ENCODE measurements at places on chromosomes 3 and 15.
A peak's percentile ranks its signal among the peaks of the same experiment; 100 is the strongest.

DNA sequence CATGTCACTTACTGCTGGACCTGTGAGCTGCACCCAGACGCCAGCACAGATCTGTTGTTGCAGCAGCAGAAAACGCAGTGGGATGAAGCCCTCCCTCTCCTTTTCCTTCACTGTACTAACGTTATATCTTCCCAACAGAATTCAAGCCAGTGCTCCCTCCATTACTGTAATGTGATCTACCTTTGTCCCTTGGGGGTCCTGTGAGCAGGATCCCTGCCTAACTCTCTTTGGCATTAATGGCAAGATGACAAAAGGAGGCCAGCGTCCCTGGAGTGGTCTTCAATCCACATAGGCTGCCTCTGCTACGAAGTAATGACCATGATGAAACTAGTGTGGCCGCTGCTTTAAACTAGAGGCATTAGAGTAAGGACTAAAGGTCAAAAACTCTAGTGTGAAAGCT, 69.3 kb upstream of the SOX14 start:
- DNase-seq = no peak

GRCh38 chr3:11716573-11717290, 73.0 kb upstream of the VGLL4 start:
- peak; percentile 18 for DNase-seq

GRCh38 chr3:63656786-63657185, 4.3 kb downstream of the SNTN start:
- no peak for DNase-seq

DNA sequence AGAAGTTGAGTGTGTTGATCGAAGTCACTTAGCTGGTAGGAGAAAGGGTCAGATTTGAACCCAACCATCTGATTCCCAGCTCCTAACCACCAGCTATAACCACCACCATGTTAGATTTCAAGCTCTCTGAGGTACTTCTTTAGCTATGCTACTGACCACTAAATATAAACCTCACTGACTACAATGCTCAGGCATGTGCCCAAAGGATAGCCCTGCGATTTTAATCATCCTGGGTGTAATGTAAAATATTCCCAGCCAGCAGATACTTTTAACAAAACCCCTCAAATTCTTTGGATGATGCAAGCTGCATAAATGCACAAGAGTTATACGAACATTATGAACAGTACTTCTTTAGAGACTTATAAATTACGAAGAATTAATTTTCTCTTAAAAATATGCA, 115.2 kb upstream of the TSC22D2 start:
- DNase-seq = no peak

DNA sequence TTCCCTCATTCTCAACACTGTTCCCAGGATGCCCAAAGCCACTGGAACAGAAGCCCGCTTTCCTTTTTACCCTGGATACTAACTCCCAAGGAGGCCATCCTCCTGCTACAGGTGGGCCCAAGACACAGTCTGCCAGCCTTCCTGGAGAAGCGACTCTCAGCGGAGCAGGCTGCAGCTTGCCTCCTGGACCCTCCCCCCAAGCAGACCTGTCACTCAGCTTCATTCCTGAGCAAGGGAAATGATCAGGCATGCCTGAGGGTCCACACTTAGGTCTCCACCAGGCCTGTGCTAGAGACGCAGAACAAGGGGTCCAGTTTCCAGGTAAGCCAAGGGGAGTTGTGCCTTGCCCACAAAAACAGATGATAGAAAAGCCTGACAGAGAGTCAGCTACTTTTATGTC, 62.8 kb downstream of the SLCO2A1 start:
- no peak for DNase-seq

DNA sequence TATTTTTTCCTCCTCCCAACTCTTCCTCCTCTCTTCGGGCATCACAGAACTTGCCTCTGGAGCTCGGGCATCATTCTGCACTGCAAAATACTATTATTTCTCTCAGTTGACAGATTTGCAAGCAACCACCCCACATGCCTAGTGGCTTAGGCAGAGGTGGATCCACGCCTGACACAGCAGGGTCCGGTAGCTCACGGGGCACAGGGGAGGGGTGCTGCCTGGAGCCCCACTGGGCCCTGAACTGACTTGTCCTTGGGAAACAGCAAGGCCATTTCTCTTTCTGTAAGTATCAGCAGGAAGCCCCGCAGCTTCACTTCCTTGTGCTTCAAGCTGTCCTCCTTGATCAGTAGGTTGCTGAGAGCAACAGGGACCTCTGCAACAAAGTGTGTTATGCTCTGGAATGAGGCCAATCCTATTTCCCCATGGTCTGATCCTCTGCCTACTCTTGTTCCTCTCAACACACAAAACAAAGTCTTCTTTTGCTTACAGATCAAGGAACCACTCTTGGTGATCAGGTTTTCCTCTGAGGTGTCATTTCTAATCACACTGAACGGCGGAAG, 69.1 kb downstream of the FAM174B start:
- DNase-seq = no peak

DNA sequence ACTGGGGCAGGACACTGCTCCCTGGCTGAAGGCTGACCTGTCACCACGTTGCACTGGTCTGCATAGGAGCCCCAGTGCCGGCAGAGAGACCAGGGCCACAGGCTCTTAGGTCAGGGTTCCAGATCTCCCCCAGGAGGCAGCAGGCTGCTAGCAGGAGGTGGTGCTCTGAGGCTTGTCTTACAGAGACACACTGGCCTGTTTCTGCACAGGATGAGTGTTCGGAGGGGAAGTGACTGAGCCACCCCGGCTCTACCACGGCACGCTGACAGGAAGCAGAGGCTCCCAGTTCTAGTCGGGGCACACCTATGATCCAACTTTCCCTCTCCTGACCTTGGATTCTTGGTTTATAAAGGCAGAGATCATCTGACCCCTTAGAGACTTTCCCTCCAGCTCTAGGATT, 8.6 kb downstream of the FBXL22 start:
- peak; percentile 33 for DNase-seq

DNA sequence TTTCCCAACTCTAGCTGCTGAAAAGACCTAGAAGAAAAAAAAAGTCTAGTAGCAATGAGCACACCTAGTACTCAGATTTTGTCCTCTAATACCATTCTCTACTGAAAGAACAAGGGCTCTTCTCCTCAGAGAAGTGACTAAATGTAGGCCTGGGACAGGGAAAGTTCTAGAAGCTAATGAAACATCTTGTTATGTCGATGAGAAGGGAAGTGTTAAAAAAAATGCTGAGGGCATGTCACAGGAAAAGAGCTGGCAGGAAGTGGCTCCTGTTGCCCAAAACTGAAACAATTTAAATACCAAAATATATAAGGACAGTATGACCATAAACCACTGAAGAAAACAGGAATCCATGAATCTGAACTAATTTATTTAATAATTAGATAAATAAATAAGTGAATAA, 581.4 kb upstream of the TBL1XR1 start:
- DNase-seq = no peak
